ENCODE measurements at places on chromosomes 1 and 21.

DNA sequence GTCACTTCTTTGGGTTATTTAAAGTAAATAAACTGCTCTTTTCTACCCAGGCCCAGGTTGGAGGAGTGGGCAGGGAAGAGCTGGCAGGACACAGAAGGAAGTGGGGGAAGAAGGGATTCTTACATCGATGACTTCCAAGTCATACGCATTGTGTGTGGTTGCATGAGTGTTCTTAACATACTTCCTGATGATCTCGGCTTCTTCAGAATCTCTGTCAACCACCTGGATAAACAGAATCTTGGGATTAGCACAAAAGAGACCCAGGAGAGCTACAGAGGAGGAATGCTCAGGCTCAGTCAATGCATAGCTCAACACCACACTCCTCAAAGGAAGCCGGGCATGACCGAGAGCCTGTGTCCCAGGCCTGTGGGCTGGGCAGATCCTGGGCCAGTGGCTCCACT, 42.1 kb downstream of the PARP1 start:
- DNase-seq: no peak

- DNase-seq: no peak
These were observed 77.9 kb upstream of the TNFSF4 start for GRCh38 chr1:173285048-173285447.

GRCh38 chr1:212484701-212485570, 52.2 kb downstream of the NENF start:
- DNase-seq: no peak

DNA sequence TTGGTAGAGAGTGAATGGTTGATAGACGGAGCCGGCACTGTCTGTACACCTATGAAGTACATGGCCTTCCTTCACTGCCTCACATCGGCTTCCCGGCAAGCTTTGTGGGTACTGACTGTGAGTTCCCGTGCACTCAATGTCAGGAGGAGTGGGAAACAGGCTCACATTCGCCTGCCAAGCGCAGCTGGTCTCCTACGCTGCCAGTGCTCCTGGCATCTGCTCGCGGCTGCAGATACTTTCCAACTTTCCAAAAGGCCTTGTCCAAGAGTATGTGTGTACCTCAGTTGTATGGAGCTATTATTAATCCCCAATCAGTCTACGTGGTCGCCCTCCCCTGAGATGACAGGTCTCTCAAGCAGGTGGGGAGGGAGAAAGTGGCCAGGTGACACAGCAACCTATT, 180.8 kb downstream of the ZSCAN20 start:
- DNase-seq: no peak

DNA sequence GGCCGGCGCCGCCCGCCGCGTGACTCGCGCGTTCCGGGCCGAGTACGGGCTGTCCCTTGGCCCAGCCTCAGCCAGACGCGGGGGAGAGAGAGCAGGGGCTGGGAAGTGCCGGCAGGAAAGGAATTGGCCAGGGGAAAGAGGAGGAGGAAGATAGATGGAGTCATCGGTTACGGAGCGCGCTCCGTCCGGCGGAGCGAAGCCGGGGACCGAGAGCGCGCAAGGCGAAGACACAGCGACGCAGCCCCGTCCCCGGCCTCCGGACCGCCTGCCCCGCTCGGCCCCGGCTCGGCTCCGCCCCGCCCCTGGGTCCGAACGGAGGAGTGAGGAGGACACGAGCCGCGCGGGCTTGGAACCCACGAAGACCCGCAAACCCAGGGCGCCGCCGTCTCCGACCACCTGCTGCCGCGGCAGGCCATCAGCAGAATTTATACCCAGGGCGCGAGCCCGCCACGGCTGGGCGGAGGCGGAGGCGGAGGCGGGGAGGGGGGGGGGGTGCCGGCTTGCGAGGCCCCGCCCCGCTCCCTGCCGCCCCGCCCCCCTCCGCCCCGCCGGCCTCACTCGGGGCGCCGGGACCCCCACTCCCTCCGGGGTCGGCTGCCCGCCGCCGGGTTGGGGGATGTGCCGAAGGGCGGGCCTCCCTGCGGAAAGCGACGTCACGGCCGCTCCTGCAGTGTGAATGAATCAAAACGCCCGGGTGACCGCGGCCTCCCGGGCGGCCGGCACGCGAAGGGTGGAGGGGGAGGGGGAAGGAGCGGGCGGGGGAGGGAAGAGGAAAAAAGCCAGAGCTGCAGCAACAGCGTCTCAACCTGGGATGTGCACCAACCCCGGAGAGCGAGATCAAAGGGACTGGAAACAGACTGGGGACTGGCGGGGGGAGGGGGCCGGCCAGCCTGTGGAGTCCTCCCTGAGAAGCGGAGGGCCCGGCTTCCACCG, at the start of gene LHX4:
LHX4 (plus strand) TSS at position 782 of the 933 bp plus-strand sequence. CDS start 266 bp downstream, outside the sequence.
- no peak for DNase-seq

DNA sequence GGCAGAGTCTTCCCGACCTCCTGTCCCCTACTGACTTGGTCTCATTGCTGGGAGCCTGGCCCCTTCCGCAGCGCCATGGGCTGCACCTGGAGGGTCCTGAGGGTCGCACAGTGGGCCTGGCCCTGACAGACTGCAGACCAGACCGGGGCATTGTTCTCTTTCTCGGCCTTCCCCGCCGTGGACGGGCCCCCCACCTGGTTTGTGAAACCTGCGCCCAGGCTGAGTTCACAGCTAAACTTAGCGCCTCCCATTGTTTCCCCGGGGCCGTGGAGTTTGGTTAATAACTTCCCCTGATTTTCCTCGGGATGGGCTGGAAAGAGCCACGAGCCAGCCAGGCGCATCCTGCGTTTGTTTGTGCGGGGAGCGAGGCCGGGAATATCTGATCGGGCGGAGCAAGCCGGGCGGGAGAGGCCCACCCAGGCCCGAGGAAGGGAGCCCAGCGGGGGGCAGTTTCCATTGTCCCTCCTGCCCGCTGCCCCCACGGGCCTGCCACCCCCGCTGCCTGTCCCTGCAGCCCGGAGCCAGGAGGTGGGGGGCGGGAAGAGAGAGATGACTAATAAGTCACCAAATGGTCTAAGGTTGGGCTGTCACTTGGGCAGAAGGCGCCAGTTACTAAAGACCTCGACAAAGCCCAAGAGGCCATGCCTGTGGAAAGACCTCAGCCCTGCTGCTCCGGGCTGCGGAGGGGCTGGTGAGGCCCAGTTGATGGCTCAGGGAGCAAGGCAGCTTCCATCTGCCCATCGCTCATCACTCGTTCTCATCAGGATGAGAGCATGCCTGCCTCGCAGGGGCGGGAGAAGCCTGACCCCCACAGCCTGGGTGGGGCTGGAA, 39.0 kb upstream of the ARHGEF16 start:
- DNase-seq: no peak

- DNase-seq: no peak
These were observed 122.3 kb downstream of the ZMYM4 start for GRCh38 chr1:35390600-35391494.

- no peak for DNase-seq
These were observed 18.7 kb upstream of the KCNN3 start for GRCh38 chr1:154888757-154889156.

- no peak for DNase-seq
These were observed 646.7 kb downstream of the LTN1 start for GRCh38 chr21:28345934-28346333.

DNA sequence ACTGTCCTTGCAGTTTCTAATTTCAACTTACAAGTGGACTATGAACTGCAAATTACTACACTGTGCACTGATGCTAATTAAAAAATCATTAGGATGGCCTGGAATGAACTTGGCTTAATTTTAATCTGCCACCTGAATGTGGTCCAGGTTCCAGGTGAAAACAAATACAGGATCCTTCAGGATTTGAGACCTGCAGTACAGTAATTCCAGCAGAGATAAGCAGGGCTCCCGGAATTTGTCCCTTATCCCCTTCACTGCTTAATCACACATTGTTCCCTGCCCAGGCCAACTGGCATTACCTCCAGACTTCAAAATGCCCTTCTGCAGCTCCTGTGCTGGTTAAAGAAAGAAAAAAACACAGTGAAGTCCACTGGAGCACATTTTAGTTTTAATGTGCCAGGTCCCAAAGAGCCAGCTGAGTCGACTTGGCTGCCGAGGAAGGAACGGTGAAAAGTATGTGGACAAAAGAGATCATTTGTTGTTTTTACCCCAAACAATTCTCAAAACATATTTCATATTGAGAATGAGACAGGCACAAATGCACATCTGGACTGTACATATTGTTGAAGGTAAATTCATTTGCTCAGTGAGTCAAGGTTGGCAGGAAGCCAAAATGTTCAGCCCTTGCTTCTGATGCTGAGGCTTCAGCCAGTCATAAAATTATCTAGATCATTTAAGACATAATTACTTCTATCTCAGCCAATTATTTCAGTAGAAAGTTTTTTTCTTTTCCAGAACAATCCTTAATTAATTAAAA, 28.3 kb downstream of the DEGS1 start:
- no peak for DNase-seq

DNA sequence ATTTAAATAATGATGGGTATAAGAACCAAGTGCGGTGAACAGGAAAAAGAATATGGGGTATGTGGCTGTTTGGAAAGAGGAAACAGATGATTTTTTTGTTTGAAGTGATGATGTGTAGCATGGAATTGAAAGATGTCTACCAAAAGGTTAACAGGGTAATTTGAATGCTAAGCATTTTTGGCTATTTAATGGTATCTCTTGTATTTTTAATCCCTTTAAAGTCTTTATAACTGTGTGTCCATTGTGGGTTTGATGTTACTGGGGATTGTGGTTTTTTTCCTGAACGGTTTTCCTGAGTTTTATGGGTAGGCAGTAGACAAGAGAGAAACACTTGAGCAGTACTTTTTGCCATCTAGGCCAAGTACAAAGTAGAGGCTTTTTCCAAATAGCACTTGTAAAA, 63.2 kb downstream of the PRDM2 start:
- DNase-seq: no peak

DNA sequence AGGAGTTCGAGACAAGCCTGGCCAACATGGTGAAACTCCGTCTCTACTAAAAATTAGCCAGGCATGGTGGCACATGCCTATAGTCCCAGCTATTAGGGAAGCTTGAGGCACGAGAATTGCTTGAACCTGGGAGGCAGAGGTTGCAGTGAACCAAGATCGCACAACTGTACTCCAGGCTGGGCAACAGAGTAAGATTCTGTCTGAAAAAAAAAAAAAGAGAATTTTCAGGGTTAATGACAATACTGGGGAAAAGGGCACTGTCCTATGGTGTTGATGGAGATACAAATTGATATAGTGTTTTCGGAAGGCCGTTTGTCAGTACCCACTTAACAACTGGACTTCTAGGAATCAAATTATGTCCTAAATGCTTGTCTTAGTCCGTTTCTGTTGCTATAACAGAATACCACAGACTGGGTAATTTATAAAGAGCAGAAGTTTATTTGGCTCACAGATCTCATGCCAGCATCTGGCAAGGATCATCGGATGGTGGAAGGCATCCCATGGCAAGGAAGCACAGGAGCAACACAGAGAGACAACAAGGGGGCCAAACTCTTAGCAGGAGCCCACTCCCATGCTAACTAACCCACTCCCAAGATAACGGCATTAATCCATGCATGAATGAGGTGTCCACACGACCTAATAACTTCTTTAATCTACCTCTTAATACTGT, 41.3 kb downstream of the ZBTB8A start:
- no peak for DNase-seq

- DNase-seq: no peak
These were observed 227.6 kb downstream of the RGS7 start for GRCh38 chr1:241129207-241129960.

DNA sequence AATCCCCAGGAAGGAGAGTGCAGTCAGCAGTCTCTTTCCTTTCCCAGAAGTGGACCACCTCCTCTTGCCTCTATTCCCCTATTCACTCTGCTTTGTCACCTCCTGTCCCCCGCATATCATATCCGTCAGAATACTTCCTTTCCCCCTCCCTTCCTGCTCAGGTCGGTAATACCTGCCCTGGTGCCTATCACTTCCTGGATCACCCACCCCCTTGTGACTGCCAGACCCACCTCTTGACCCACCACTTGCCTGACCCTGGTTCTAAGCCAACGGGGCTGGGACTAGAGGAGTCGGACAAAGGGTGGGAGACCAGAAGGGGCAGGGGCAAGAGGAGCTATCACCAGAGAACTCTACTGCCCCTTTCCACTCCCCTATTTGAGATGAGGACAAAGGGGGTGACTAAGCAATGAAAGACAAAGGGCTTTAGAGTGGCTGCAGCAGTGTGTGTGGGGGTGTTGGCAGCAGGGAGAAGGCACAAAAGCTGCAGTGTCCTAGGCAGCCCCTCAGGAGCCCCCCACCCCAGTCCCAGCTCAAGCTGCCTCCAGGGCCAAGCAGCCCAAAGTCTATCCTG, 1.7 kb upstream of the ADAMTS4 start:
- DNase-seq: no peak

DNA sequence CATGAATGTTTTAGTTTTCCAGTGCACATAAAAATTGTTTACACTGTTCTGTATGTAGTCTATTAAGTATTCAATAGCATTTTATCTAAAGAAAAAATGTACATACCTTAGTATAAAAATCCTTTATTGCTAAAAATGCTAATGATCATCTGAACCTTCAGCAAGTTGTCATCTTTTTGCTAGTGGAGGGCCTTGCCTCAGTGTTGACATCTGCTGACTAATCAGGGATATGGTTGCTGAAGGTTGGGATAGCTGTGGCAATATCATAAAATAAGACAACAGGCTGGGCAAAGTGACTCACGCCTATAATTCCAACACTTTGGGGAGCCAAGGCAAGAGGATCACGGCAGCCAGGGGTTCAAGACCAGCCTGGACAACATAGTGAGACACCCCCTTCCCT, 9.0 kb downstream of the DYNLT5 start:
- DNase-seq: no peak

DNA sequence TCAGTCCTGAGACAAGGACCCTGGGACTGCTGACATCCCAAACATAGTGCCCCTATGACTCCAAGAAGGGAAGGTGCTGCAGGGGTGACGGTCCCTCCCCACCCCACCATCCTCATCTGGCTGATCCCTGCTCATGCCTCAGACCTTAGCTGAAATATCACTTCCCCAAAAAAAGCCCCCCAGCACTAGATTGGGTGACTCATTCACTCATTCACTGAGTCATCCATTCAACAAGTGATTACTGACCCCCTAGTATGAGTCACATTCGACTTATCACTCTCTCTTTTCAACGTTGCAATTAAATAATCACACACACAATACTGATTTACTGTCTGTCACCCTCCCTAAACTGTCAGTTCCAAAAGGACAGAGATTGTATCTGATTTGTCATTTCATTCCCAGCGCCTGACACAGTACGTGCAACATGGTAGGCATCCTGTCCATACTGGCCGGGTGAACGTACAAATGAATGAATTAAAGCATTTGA, 48.6 kb downstream of the HIVEP3 start:
- DNase-seq: no peak

- DNase-seq: no peak
These were observed 45.4 kb downstream of the SLC45A1 start for GRCh38 chr1:8363186-8363766.

DNA sequence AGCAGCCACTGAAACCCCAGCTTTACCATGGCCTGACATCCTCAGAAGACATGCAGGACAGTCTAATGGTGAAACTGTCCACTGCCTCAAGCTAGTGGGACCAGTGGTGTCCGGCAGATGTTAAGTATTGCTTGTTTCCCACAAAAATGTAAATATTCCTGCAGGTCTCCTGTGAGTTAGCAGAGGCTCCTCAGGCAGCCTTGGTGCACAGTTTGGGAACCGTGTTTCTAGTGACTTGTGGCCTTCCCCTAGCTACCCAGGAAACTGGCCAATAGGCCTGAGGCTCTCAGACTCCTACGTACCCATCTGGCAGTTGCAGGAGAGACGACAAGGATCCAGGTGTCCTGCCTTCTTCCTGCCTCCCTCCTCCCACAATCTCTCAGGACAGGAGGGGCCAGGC, 142.4 kb downstream of the CAMTA1 start:
- no peak for DNase-seq
